CD4-positive, alpha-beta T cell treated with Interleukin-17A for 4 hours (primary cell): ENCODE measurements at places on chromosomes 5 and 9.

DNA sequence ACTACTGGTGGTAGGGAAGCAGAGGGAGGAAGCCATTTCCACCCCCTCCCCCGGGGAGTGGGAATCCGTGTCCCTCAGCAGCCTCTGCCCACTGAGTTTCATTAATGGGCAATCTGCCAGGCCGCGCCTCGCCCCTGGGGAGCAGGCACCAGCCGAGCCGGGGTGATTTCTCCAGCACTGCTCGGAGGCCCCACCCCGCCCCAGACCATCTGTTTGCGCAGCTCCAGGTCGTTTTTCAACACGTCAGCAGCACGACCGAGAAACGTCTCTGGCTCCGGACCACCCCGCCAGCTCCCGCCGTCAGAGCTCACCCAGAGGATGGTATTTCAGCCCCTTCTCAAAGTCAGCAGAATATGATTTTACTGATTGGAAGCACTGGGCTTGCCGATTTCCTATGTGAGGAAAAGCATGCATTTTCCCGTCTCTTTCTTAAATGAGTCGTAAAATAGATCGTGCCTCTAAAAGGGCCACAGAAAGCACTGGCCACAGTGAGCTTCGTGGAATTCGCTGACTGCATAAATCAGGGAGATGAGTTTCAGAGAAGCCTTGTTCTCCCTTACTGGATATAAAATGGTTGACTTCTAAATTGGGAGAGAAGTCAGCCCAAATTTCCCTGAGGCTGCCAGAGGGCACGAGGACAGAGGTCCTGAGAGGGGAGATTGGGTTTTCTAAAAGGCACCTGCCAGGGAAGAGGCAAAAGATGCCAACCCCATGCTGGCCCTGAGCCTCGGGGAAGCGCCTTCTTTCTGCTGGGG lies 47.0 kb downstream of the OLFM1 start:
- DNase-seq = no peak

- DNase-seq = peak; percentile 7
Observed at GRCh38 chr5:134139891-134140469, 25.5 kb downstream of the TCF7 start.

- DNase-seq = no peak
Observed at GRCh38 chr5:30957591-30957990, 235.9 kb upstream of the CDH6 start.

DNA sequence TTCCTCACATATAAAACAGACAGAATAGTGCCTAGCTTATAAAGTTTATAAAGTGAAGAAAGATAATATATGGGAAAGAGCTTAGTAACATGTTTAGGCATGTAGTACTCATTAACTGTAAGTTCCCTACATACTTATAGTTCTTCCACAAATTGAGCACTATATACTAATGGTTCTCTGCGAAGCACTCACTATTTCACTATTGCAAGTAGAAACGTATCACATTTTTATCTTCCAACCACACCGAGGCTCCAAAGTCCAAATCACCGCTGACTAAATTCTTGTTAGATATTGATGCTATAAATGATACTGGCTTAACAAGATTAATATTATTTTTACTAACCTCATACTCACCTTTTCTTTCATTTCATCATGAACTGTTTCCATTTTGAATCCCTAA lies 61.0 kb downstream of the FBXW11 start:
- DNase-seq = no peak

GRCh38 chr9:107712390-107712789 lies 222.8 kb upstream of the KLF4 start:
- DNase-seq = no peak

- DNase-seq = no peak
Observed at GRCh38 chr5:153372425-153373129, 117.9 kb upstream of the GRIA1 start.

GRCh38 chr9:125586172-125586511 lies 120.9 kb downstream of the MAPKAP1 start:
- no peak for DNase-seq

GRCh38 chr9:73844135-73844534 lies 653.0 kb upstream of the RORB start:
- DNase-seq = no peak

DNA sequence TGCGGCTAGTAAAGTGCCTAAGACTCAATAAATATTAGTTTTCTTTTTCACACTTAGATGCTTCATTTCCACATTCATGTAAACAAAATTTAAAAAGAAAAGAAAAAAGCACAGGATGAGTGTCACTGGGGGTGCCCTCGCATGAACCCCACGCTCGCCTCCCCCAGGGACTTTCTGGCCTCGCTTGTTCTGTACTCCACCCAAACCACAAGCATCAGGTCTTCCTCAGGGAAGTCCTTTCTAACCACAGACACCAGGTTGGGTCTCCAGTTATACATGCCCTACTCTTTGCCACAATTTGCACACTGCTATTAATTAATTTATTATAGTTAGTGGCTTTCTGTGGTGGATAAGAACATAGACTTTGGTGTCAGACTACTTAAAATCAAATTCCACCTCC lies 92.4 kb downstream of the RORB start:
- no peak for DNase-seq

GRCh38 chr5:168346417-168346816 lies 55.0 kb downstream of the WWC1 start:
- DNase-seq = no peak

DNA sequence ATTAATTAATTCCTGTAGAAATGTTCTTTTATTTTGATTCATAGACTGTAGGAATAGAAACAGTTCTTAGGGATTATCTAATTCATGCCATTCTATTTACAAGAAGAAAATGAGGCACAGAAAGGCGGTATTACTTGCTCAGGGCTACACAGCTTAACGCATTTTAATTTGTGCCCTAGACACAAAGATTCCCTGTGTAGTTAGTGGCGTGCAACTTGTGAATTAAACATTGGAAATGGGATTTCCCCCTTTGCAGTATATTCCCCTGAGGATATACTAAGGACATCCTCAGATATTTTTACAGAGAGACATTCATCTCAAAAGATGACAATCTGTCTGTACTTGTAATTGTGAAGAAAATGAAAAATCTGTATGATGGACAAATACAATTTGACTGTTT lies 108.1 kb downstream of the SGCD start:
- DNase-seq = no peak

- DNase-seq = no peak
Observed at GRCh38 chr5:146516151-146516475, at the start of gene GPR151. Gene GPR151, minus strand, starts transcription at chr5:146516190. Its CDS starts 77 bp downstream, at chr5:146516113.

- DNase-seq = no peak
Observed at GRCh38 chr5:80594810-80595209, 24.7 kb upstream of the ANKRD34B start.

DNA sequence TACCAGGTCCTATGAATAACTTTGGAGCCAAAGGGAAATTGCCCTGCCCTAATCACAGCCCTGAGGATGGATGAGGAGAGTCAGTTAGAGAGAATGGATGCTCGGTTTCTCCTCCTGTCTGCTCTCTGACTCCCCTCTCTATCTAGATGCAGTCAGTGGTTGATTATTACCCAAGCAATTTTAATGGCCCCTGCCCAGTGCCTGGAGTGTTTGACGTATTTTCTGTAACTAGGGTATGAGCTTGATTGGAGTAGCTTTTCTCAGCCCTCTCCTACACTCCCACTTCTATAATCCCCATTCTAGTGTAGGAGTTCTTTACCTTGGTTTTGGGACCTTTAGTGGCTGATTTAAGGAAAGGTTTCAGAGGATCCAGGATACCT lies 60.4 kb downstream of the DOCK2 start:
- no peak for DNase-seq

DNA sequence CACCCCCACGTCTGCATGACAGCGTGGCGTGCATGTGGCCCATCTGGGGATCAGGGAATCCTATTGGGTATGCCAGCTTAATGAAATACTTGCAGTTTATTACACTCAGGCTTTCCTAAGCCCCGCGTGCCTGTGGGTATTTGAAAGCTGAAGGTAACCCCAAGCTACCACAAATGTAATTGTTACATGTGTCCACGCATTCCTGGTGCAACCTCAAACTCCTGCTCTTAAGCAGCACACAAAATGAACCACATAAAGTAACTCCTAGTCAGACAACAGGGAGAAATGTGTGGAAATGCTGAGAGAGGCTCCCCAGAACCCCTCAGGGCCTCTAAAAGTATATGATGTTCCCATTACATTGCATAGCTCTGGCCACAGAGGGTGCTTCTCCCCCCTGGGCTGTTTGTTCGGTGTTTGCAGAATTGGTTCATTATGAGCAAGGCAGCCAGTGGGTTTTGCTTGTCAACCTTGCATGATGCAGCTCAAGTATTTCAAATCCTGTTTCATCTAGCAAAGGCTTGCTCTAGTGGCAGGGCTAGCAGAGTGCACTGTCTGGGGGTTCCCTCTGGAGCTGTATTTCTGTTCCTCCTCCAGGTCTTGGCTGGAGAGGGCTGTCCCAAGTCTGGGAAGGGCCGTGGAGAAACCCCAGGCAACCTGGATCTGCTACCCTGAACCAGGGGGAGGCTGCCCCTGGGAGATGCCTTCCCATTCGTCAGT lies 1.8 kb upstream of the DCANP1 start:
- DNase-seq = no peak

GRCh38 chr5:74296685-74297408 lies 343.7 kb downstream of the ENC1 start:
- no peak for DNase-seq

GRCh38 chr9:79256691-79257213 lies 315.0 kb upstream of the TLE4 start:
- DNase-seq = no peak

- no peak for DNase-seq
Observed at GRCh38 chr9:72540348-72540873, 19.0 kb downstream of the TMC1 start.

GRCh38 chr5:5497152-5497788 lies 74.8 kb downstream of the ICE1 start:
- peak; percentile 39 for DNase-seq

DNA sequence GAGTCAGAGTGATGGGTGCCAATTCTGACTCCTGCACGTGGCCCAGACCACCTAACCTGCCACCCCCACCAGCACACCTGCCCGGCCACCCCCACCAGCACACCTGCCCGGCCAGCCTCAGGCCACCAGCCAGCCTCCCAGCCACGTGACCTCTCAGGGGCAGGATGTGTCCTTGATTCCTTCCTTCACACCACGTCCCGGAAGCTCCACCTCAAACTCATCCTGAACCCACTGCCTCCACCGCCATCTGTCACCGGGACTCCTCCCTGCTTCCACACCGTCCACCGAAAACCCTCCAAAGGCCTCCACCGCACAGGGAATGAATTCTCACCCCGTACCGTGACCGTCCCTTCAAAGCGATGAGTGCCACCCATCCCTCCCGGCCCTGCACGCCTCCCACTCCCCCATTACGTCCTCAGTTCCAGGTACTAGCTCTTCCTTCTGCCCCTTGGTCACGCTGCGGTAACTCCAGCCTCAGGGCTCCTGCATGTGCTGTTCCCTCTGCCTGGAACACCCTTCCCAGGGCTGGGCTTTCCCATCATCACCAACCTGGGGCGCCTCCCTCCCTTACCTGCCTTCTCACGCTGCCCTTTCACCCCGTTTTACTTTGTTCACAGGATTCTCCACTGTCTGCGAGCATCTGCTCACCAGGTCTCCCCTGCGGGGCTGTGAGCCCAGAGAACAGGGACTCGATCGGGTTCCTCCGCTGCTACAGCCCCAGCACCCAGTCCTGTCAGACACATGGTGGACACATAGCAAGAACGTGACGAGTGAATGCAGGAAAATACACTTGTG lies 82.9 kb downstream of the ADAMTS2 start:
- DNase-seq = no peak

GRCh38 chr9:110828264-110828663 lies 159.7 kb downstream of the MUSK start:
- no peak for DNase-seq

DNA sequence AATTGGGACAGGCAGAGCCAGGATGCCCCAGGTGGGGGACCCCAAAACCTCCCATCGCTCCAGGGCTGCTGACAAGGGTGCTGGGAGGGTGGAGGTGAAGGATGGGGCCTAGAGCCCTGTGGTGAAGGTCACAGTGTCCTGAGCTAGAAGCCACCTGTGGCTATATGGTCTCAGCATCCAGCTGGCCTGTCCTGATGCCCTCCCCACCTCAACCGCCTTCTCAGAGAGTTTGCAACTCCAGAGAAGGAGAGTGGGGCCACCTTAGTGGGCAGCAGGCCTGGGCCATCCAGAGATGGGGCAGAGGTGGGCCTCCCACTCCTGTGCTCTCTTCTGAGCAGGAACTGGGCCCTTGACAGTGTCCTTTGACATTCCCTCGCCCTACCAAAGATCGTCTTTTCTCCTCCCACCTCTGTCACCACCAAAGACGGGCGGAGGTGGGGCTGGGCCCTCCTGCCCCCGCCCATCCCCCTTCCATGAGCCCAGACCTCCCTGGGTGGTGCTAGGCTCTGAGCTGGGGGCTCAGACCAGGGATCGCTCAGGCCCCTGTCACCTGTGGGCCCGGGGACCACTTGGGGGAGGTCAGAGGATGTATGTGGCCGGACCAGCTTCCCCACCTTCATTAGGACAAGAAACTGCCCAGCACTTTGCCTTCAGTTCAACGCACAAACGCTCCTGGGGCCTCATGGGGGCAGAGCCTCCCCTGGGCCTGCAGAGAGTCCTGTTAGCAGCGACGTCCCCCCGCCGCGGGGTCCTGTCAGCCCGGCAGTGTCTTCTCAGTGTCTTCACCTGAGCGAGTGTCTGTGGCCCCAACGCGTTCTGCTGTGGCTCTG lies 10.0 kb upstream of the DOLPP1 start:
- DNase-seq = no peak

- no peak for DNase-seq
Observed at GRCh38 chr9:9961487-9961886, 651.3 kb downstream of the PTPRD start.

GRCh38 chr5:6861036-6861435 lies 147.8 kb downstream of the TENT4A start:
- DNase-seq = no peak

DNA sequence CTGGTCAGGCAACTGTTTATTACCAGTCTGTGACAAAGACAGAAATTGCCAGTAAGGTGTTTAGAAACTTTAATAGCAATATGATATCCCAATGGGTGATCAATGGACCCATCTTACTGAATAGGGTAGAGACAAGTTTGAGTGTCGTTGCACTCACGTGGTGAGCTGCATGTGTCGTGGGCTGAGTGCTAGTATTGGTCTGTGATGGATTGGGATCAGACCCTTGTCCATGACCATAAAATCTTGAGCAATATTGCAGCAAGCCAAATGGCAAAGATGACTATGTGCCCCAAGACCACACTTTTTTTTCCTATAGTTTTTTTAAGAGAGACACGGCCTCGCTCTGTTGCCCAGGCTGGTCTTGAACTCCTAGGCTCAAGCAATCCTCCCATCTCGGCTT lies 114.5 kb downstream of the PALM2AKAP2 start:
- DNase-seq = no peak

DNA sequence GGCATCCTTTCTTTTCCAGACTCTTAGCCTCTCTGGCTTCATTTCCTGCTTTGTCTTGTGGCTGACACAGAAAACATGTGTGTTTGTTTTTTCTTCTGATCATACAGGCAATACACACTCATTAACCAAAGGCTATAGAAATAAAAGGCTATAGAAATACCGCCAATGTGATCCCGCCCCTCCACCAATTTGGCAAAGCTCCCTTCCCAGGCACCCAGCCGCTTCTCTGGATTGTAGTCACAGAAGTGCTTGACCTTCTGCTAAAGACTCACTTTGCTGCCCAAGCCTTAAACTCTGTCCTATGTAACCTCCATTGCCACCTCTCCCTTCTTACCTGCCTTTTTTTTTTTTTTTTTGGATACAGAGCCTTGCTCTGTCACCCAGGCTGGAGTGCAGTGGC lies 5.3 kb downstream of the TXNDC15 start:
- DNase-seq = no peak

GRCh38 chr5:169732841-169733240 lies 95.8 kb downstream of the DOCK2 start:
- no peak for DNase-seq

GRCh38 chr5:111537141-111538024 lies 25.0 kb upstream of the STARD4 start:
- no peak for DNase-seq
